Activated CD4-positive, alpha-beta T cell treated with anti-CD3 and anti-CD28 coated beads for 4 hours (primary cell): ENCODE measurements at places on chromosomes 5 and 9.

- DNase-seq: no peak
These were observed 102.1 kb downstream of the SUSD1 start for GRCh38 chr9:112072721-112073638.

GRCh38 chr5:176748073-176748966, 62.0 kb upstream of the UNC5A start:
- no peak for DNase-seq

GRCh38 chr5:135843571-135844337, 9.3 kb downstream of the SLC25A48 start:
- no peak for DNase-seq

GRCh38 chr5:144103611-144104485, 66.6 kb downstream of the YIPF5 start:
- no peak for DNase-seq

DNA sequence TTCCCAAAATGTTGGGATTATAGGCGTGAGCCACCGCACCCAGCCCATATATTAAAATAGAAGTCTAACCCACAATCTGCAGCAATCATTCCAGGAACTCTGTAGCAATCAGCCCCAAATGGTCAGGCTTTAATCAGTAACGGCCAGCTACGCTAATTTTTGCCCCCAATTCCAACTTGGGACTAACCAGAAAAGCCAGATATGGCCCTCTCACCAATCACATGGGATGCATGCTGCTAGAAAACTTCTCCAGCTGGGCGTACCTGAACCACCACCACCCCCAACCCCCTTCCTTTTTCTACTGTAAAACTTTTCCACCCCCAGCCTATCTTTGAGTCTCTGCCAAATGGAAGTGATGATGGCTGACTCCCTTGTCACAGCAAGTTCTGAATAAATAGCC, 4.1 kb downstream of the SUSD1 start:
- no peak for DNase-seq

- no peak for DNase-seq
These were observed 794 bp upstream of the DCAF12 start for GRCh38 chr9:34127035-34127948.

- no peak for DNase-seq
These were observed 424.6 kb upstream of the KLF4 start for GRCh38 chr9:107914151-107914550.

DNA sequence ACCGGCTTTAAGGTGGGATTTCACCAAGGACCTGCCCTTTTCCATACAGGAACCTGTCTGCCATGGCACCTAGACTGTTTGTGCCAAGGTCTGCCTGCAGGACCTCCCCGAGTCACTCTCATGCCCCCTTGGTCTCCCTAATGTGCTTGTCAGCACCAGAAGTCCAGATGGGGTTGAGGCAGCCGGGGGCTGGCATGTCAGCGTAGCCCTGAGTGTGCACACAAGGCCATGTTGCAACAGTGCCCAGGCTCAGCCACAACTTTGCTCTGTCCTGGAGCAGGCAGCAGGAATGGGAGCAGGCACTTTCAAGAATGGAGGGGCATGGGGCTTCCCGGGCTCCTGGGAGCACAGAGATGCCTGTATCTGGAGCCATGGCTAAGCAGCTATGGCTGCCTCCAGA, 621.5 kb downstream of the CDH9 start:
- DNase-seq: no peak
